Smooth muscle cell of trachea (primary cell): ENCODE measurements at places on chromosomes 7 and 10. TPM values are rescaled to one million over a fixed set of nuclear protein-coding genes. Genes with fewer than 3 reads are reported as not detected.

The CALCR gene
- total RNA-seq = not detected in 2 replicates

The PNLIPRP3 gene
- 0.17 TPM in 1 of 2 replicates, not detected in the other for total RNA-seq

The FBXO24 gene
- total RNA-seq = 0.15 and 0.33 TPM in 2 replicates

The CBLL1 gene
- 19.2 and 22.4 TPM in 2 replicates for total RNA-seq

The PNLIPRP1 gene
- not detected in 2 replicates for total RNA-seq
